Activated naive CD8-positive, alpha-beta T cell treated with anti-CD3 and anti-CD28 coated beads for 36 hours (primary cell): ENCODE measurements at places on chromosomes 3 and 15.

- no peak for DNase-seq
Measured at GRCh38 chr3:53303957-53304356, 43.4 kb downstream of the DCP1A start.

- DNase-seq = peak; percentile 20
Measured at GRCh38 chr15:25693321-25694238, 169.5 kb downstream of the ATP10A start.

DNA sequence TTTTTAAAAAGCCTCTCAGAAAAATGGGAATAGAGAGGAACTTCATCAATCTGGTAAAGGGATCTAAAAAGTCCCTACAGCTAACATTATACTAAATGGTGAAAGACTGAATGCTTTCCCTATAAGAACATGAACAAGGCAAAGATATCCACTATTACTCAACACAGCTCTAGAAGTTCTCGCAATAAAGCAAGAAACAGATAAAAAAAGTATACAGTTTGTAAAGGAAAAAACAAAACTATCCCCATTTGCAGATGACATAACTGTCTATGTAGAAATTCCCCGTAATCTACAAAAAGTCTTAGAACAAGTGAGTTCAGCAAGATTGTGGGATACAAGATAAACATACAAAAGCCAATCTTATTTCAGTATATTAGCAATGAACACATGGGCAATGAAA is 15.4 kb downstream of the EDC3 start:
- no peak for DNase-seq

DNA sequence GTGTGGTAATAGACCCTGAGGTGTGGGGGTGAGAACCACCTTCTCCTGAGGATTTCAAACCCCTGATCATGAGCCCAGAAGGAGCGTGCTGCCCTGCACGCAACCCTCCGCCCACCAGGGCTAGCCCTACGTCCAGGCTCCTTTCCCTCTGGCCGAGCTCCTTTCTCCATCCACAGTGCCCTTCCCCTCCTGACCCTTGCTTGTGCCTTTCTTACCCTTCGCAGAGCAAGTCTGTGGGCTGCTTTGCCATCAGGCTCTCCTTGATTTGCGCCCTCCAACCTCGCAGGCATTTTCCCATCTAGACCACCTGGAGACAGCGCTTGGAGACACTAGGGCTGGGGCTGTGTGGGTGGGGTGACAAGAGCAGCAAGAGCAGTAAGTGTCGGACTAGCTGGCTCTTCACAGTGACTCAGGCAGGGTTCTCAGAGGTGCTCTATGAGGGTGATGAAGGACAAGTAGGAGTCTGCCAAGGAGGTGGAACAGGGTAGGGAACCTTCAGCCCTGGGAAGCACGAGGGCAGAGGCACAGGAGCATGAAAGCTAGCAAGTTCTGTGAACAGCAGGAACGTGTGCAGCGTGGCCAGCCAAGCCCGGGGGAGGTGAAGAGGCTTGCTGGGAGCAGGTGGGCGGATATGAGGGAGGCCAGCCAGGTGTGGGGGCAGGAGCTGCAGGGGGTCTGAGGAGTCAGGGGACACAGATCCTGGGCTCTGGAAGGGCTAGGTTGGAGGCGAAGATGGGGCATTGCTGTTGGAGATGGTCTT is 2.5 kb upstream of the SLC38A3 start:
- DNase-seq = no peak

GRCh38 chr3:194972641-194973040 is 287.0 kb downstream of the FAM43A start:
- DNase-seq = no peak

- DNase-seq = no peak
Measured at GRCh38 chr3:188294823-188295487, 141.0 kb downstream of the LPP start.

- DNase-seq = no peak
Measured at GRCh38 chr3:16875876-16876550, 8.7 kb upstream of the PLCL2 start.

DNA sequence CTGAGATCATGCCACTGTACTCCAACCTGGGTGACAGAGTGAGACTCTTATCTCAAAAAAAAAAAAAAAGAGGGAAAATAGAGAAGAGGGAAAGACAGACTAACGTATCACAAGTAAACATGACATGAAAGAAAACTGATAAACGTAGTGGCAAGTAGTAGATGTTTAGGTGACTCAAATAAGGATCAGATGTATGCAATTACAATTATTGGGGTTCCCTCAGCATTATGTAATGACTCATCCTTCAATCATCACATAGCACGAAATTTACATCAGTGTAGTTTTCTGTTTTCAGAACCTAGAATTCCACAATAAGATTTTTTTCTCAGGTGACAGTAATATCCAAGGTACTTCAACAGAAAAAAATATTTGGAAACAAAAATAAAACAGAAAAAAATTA is 46.6 kb downstream of the DPP8 start:
- DNase-seq = no peak

GRCh38 chr15:64251658-64252057 is 88.8 kb upstream of the PPIB start:
- DNase-seq = no peak

DNA sequence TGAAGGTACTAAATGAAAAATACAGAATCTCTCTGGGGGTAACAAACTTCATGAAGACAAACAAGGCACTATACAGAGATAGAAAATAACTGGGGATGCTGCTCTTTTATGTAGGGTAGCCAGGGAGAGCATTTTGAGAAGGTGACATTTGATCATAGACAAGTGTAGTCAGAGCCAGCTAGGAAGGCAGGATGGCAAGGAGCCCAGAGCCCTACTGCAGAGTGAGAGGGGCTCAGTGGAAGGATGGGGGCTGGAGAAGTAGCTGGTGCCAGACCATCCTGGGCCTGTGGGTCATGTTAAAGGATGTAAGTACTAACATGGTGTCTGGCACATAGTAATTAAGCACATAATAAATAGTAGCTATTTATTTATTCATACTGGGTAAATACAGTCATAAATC is 133.6 kb downstream of the MEIS2 start:
- DNase-seq = no peak

- no peak for DNase-seq
Measured at GRCh38 chr3:146968204-146968651, 363.1 kb upstream of the PLSCR5 start.

GRCh38 chr3:136120373-136121348 is 75.5 kb downstream of the MSL2 start:
- DNase-seq = no peak

- DNase-seq = no peak
Measured at GRCh38 chr15:35784745-35785144, 238.8 kb upstream of the DPH6 start.

- DNase-seq = no peak
Measured at GRCh38 chr3:73733746-73734145, 109.0 kb upstream of the PDZRN3 start.

- no peak for DNase-seq
Measured at GRCh38 chr15:81911022-81911971, 134.5 kb downstream of the MEX3B start.

DNA sequence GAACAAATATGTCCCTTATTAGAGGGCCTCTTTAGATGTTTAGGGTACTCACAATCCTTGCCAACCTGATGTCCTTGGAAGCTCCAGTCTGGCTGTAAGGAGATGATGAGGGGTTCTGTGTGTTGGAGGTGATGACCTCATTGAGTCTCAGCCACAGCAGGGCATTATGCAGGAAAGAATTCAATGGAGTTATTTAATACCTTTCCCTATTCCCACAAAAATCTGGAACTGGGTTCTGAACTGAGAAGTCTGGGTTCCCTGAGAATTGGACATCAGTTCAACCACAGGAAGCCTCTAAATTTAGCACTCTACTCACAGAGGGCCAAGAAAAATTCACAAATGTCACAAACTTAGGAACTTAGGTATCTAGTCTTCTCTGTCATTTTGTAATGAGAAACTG is 36.9 kb downstream of the SLC35A5 start:
- no peak for DNase-seq

- DNase-seq = no peak
Measured at GRCh38 chr15:26129852-26130251, 266.7 kb upstream of the ATP10A start.

DNA sequence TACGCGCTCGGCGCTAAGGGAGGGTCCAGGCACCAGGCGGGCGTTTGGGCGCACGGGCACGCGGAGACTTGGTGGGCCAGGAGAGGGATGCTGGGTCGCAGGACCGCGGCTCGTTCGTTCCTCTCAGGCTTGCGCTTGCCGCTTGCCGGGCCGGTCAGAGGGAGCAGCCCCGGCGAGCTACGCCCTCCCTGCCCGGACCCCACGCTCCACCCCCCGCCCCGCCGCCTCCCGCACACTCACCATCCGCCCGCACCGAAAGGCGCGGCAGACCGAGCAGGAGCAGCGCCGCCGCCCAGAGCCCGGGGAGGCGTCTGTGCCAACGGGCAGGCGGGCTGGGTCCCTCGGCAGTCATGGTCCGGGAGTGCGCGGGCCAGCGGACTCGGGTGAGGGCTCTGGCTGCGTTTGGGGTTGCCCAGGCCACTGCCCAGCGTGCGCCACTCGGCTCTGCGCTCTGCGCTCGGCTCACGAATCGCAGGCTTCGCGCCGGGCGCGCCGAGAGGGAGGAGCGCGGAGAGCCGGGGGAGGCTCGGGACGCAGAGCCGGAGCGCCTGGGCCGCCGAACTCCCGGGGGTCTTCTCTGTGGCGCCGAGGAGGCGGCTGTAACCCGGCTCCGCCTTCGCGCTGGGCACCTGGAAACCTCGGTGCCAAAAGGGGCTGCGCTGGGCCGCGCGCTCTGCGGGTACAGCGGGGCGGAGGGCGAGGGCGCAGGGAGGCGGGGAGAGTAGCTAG is at the start of gene SUSD5:
Gene SUSD5 (minus strand): TSS at position 365 of the 729 bp plus-strand sequence. CDS start 13 bp downstream, at position 352.
- DNase-seq = peak; percentile 9

GRCh38 chr3:187210545-187211327 is 13.4 kb downstream of the RTP1 start:
- no peak for DNase-seq

DNA sequence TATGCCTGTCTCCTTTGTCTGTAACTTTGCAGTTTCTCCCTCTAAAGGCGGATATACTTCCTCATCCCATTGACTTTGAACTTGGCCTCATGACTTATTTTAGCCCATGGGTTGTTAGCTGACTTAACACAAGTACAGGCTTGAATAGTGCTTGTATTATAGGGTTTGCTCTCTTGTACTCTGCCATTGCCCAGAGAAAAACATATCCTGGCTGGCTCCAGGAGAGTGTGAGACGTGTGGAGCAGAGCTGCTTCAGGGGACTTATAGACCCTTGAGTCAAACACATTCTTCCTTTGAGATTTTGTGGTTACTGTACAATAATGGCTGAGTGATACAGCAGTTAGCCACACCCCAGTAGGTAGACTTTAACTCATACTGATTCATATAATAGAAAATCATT is 124.0 kb downstream of the RAP2B start:
- no peak for DNase-seq

GRCh38 chr3:177778633-177779032 is 581.4 kb upstream of the TBL1XR1 start:
- DNase-seq = no peak

DNA sequence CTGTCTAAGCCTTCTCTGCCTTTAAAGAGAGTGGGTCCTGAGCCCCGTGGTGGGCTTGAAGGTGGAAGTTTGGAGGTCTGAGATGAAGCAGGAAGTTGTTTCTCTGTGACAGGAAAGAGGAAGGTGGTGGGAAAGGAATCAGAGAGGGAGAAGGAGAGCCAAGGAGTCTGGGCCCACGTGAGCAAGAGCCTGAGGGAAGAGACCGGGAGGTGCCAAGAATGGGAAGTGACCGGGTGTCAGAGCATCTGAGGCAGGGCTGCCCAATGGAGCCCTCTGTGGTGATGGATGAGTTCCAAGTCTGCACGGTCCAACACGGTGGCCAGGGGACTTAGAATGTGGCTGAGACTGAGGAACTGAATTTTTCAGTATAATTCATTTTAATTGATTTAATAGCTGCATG is 24.6 kb downstream of the ALDH1L1 start:
- DNase-seq = no peak

GRCh38 chr15:39623529-39623931 is 42.7 kb downstream of the THBS1 start:
- DNase-seq = peak; percentile 35

DNA sequence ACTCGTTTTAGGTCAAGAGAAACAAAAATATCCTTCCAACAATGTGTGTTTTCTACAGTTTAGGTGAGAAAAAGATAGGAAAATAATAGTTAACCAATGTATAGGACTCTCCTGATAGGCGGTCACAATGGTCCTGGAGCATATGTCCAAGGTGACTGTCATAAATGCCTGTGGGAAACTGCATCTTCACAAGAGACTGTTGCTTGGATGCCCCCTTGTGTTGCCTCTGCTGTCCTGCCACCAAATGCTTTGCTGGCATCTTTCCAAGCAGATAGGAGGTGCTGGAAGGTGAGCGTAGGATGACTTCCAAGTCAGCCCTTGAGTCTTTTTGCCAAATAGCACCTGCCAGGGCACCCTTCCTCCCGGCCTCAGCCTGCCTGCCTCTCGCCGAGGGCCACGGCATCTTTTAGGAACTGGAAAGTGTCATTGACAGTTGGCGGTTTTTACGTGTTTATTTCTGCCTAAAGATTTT is 24.1 kb upstream of the SACM1L start:
- DNase-seq = peak; percentile 61

DNA sequence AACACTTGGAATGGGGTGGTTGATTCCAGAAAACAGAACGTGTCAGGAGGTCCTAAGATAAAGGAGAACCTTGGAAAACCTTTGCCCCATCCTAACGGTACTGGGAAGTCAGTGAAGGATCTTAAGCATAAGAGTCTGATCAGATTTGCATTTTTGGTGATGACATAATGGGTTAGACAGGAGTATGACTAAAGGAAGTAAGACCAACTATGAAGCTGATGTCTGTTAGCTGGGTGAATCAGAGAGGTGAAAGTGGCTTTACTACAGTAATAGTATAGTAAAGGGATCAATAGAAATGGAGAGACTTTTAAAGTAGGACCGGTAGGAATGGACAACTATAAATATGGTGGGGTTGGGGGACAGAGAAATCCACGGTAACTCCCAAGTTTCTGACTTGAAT is 12.6 kb downstream of the GTF2A2 start:
- no peak for DNase-seq

GRCh38 chr3:151625086-151625485 is 108.6 kb upstream of the AADACL2 start:
- DNase-seq = no peak

DNA sequence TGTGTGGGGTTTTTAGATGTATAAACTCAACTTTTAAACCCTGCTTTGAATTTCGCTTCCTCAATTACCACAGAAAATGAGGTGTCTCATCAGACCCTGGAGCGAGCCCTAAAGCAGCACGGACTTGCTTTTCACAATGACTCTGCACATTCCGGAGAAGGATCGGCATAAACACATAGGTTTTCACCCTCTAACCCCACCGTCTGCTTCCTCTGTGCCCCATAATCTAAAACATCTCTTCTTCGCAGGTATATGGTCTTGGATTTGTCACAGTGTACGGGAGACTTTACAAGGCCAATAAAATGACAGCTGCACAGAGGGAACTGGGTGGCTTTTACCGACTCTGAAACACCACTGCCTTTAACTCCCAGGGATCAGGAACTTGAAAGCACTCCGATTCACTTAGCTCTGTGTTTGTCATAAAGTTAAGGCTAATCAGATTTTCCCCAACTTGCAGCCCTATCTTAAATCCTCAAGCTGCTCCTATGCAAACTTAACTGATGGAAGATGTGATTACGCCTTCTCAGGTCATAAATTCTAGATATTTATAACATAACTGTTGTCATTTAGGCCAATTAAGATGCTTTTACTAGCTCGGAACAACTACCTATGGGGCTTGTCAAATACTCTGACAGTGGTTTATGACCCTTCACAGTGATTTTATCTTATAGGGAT is 133.4 kb upstream of the WNT5A start:
- no peak for DNase-seq

- DNase-seq = no peak
Measured at GRCh38 chr3:11384074-11384473, 111.9 kb downstream of the ATG7 start.
